Esophagus mucosa (tissue), 1 donor: ENCODE measurements at places on chromosomes 7 and 10. TPM values are rescaled to one million over a fixed set of nuclear protein-coding genes. Genes with fewer than 3 reads are reported as not detected.

The DDX21 gene
- total RNA-seq = 67.2 TPM

The FGL2 gene
- 1.6 TPM for total RNA-seq

The CPXM2 gene
- total RNA-seq = 3.3 TPM

The EMX2 gene
- total RNA-seq = not detected

The GPR141 gene
- 0.60 TPM for total RNA-seq

The SKIDA1 gene
- 0.44 TPM for total RNA-seq

The CTAGE6 gene
- 0.16 TPM for total RNA-seq

The PRKCQ gene
- 0.64 TPM for total RNA-seq

The ADARB2 gene
- total RNA-seq = 0.20 TPM

The ZPBP gene
- total RNA-seq = not detected

The BLNK gene
- 51.3 TPM for total RNA-seq

The PNLIPRP1 gene
- total RNA-seq = not detected

The FAM25G gene
- total RNA-seq = 3.4 TPM

The ZNF487 gene
- total RNA-seq = 2.9 TPM

The NOS3 gene
- 3.1 TPM for total RNA-seq

The SLC29A4 gene
- total RNA-seq = 0.48 TPM

The GJD4 gene
- total RNA-seq = not detected

The NUTM2D gene
- 1.8 TPM for total RNA-seq

The PAX4 gene
- total RNA-seq = not detected

The CDK14 gene
- 1.1 TPM for total RNA-seq

The SERPINE1 gene
- 5.3 TPM for total RNA-seq

The SP8 gene
- not detected for total RNA-seq

The GBX1 gene
- total RNA-seq = not detected

The WDR11 gene
- 39.3 TPM for total RNA-seq

The VAX1 gene
- 0.12 TPM for total RNA-seq

The RBP3 gene
- not detected for total RNA-seq

The BTBD16 gene
- 0.16 TPM for total RNA-seq

The LIPF gene
- total RNA-seq = not detected

The IFIT1B gene
- total RNA-seq = not detected

The PRPS1L1 gene
- not detected for total RNA-seq

The TCAF2 gene
- total RNA-seq = 9.8 TPM

The SPDYE9 gene
- total RNA-seq = not detected

The COBL gene
- total RNA-seq = 10.4 TPM

The NAT16 gene
- total RNA-seq = not detected

The ASB4 gene
- not detected for total RNA-seq

The GPR15LG gene
- total RNA-seq = 404 TPM

The PITRM1 gene
- 43.0 TPM for total RNA-seq

The CHCHD3 gene
- 33.1 TPM for total RNA-seq

The DRGX gene
- not detected for total RNA-seq

The HIPK2 gene
- total RNA-seq = 39.5 TPM

The KCNK18 gene
- total RNA-seq = not detected

The MGMT gene
- 16.5 TPM for total RNA-seq

The PIK3AP1 gene
- 1.0 TPM for total RNA-seq

The TMEM140 gene
- 1.4 TPM for total RNA-seq

The TRIM8 gene
- total RNA-seq = 29.1 TPM

The BRAT1 gene
- 11.9 TPM for total RNA-seq

The CLRN3 gene
- total RNA-seq = not detected

The ZEB1 gene
- total RNA-seq = 5.0 TPM

The WEE2 gene
- total RNA-seq = not detected

The SLC26A4 gene
- 0.24 TPM for total RNA-seq

The PLAU gene
- total RNA-seq = 19.4 TPM

The C10orf120 gene
- not detected for total RNA-seq

The HOXA11 gene
- not detected for total RNA-seq

The ZNF485 gene
- total RNA-seq = 2.5 TPM

The NUTM2E gene
- not detected for total RNA-seq

The TMEM254 gene
- total RNA-seq = 46.8 TPM
